ENCODE measurements at places on chromosomes 1 and 21.

- H3K27ac ChIP-seq: no peak overlapping the region
- H3K36me3 ChIP-seq: no peaks in the 10 kb centered on the region
- H3K4me1 ChIP-seq: no peaks in the 10 kb centered on the region
- no peak for DNase-seq
- no peaks in the 10 kb centered on the region for H3K27me3 ChIP-seq
Measured at GRCh38 chr1:72734415-72734814, 452.1 kb upstream of the NEGR1 start.

DNA sequence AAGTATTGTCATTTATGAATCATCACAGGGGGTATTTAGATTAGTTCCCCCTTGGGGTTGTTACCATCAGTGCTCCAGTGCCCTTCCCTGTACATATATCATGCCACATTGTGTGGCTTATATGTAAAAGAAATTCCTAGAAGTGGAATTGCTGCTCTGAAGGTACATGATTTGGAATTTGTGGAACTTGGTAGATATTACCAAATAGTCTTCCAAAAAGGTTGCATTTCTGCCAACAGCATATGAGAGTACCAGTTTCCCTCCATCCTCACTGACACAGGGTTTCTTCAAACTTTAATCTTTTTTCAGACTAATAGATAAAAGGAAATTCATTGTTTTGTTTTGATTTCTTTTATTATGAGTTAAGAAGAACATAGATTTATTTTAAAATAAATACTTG is 41.3 kb downstream of the AKNAD1 start:
- H3K36me3 ChIP-seq: no peaks in the 10 kb centered on the region
- H3K4me3 ChIP-seq: no peak overlapping the region

DNA sequence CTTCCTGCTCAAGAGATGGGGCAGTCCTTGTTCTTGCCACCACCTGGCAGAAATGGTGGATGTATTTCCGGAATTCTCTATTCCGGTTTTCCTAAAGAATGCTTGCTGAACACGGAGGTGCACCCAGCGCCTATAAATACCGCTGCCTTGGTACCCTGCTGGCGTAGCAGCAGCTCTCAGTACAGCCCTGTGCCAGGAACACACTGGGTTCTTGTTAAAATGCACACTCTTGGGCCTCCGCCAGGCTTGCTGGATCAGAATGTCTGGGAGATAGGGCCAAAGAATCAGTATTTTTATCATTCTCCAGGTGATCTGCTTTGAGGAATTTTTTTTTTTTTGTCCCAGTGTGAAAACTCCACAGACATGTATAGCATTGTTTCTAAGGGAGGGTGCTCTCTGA is 54.2 kb downstream of the IGSF5 start:
- no peak overlapping the region for H3K4me3 ChIP-seq
- H3K36me3 ChIP-seq: no peaks in the 10 kb centered on the region
- H3K27me3 ChIP-seq: peaks cover 63% of the 10 kb centered on the region

GRCh38 chr21:42520628-42521253 is 7.1 kb downstream of the SLC37A1 start:
- no peak for DNase-seq
- H3K4me1 ChIP-seq: peaks cover 53% of the 10 kb centered on the region
- peaks cover 34% of the 10 kb centered on the region for H3K36me3 ChIP-seq
- H3K27ac ChIP-seq: no peak overlapping the region
- no peaks in the 10 kb centered on the region for H3K27me3 ChIP-seq

Data from PC-3 (cell line).